Stimulated activated CD4-positive, alpha-beta T cell treated with anti-CD3 and anti-CD28 coated beads, Interleukin-1b, Interleukin-23, amount 100 ng/mL, for 48 hours (primary cell): ENCODE measurements at places on chromosomes 12 and 14.

DNA sequence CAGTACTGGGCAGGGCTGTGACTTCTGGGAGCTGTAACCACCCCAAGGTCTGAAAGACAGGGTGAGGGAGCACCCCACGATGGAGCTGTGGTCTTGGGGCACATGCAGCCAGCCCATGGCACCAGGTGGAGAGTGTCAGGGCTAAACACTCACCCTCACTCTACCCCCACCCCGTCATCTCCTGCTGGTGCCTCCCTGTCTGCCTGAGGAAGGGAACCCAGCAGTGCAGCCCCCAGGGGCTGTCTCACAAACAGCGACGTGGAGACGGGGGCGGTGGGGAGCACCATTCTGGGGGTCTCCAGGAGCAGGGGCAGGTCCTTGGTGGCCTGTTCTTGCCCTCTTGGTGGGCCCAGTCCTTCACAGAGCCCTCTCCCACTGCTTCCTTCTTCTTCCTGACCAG is 63.5 kb downstream of the ERH start:
- DNase-seq = no peak

- DNase-seq = no peak
Measured at GRCh38 chr14:85234156-85235025, 295.6 kb upstream of the FLRT2 start.

DNA sequence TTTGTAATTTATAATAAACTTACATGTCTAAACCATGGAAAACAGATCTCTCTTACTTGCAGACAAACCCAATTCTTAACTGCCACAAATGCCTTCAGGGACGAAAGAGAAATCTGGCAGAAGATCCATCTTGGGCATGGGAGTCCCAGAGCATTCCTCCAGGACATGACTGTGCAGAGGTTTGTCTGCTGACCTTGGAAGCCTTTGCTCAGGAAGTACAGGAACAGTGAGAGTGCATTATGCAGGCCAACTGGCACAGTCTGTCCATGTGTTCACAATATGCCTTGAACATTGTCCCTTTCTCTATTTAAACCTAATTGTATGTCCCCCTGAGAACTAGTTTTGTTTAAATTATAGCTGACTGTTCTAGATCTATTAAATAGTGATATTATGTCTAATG is 467.1 kb downstream of the ATP23 start:
- DNase-seq = no peak

GRCh38 chr12:113932381-113933196 is 33.5 kb downstream of the RBM19 start:
- no peak for DNase-seq

DNA sequence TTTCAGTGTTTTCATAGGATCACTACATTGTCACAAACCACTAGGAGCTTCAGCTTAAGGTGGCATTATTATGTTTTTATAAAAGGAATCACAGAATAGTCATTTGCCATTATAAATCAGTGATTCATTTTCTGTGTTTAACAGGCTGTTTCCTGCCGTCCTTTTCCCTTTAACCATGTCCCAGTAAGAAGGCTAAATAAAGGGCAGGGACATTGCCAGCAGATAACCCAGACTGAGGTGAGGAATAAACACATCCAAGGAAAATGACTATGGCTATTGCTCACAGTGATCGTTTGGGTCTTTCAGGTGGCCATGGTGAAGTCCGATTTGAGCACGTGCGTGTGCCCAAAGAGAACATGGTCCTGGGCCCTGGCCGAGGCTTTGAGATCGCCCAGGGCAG is 17.9 kb upstream of the ALDH2 start:
- no peak for DNase-seq

DNA sequence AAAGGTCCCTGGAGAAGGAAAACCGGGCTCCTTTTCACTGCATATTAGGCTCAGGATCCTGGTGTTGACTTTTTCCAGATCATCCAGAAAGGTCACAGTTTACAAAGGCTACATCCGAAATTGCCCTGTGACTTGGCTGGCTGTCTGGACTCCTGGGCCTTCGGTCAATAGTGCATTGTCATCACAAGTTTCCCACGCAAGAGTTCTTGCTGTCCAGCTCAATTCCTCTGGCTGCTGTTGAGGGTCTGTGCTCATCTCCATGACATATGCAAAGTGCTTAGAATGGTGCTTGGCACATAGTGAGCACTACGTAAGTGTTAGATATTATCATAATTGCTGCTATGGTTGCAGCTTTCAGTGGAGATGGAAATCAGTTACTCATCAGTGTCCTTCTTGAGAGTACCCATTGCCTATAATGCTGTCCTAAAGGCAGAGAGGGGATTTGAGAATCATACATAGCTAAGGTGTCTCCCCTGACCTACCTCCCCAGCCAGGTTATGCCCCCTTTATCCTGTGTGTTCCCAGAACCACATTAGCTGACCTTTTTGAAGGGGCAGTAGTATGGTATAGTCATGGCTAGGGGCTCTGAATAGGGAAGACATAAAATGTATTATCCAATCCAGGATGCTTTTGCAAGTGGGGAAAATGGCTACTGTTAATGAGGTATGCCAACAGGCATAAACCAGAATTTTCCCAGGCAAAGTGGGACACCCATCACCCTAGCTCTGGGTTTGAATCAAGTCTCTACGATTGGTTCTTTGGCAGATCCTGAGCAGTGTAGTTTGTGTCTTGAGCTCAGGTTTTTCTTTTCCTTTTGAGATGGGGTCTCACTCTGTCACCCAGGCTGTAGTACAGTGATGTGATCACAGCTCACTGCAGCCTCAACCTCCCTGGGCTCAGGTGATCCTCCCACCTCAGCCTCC is 132.0 kb upstream of the CCND2 start:
- no peak for DNase-seq

- no peak for DNase-seq
Measured at GRCh38 chr12:3712209-3712992, 40.5 kb downstream of the CRACR2A start.

DNA sequence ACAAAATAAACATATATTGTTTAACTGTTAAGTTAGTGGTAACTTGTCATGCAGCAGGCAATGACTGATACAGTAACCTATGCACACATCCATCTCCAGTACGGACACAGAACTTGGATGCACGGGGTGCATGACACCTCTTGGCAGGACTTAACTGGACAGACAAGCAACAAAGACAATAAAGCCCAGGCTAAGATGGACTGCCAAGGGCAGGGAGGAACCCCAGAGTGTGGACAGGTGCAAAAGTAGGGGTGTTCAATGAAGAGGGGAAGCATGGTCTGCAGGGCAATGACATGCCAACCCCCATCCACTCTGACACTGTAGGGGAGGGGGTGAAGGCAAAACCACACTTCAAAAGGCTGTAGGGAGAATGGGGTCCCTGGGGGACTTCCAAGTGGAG is 11.7 kb downstream of the SSH1 start:
- DNase-seq = no peak

GRCh38 chr12:59636945-59637691 is 41.3 kb downstream of the SLC16A7 start:
- DNase-seq = no peak

DNA sequence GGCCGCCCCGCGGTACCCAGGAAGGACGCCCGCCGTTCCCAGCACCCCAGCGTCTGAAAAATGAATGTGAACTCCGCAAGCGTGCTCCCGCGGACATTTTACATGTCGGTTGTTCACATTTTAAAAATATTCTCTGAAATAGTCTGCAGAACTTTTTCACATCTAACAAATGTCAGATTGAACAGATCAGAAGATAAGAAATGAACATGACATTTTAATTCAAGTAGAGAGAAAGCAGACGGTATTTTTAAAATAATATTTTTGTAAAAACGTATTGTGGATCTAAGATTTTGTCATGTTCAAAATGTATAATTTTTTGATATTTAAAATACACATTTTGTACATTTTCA is 101.8 kb upstream of the DIO3 start:
- DNase-seq = no peak

DNA sequence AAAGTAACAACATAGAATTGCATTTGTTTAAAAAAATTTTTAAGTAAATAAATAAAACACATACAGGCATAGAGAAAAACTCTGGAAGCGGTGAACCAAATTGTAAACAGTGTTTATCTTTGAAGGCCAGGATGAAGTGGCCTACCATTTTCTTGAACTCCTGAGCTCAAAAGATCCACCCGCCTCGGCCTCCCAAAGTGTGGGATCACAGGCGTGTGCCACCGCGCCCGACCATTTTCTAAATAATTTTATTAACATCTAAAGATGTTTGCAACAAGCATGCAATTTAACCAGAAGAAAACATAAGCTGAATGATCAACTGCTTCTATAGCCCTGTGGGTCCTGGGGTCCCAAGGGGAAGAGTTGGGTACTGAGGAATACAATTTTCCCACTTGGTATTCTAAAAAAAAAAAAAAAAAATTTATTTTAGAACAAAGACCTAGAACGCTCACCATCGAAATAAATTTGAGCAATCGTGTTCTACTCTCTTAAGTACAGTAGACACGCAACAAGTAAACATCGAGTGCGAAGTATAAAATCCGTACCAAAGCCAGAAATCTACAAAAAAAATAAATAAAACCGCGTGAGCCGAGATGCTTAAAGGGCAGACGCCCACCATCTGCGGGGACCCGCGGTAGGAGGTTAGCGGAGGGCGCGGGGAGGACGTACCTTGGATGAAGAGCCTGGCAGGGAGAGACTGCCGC is 484 bp downstream of the MIS18BP1 start:
- DNase-seq = peak; percentile 16

- peak; percentile 87 for DNase-seq
Measured at GRCh38 chr14:99266181-99267178, 5.5 kb downstream of the BCL11B start.

GRCh38 chr12:132524405-132524804 is 34.5 kb downstream of the FBRSL1 start:
- no peak for DNase-seq

DNA sequence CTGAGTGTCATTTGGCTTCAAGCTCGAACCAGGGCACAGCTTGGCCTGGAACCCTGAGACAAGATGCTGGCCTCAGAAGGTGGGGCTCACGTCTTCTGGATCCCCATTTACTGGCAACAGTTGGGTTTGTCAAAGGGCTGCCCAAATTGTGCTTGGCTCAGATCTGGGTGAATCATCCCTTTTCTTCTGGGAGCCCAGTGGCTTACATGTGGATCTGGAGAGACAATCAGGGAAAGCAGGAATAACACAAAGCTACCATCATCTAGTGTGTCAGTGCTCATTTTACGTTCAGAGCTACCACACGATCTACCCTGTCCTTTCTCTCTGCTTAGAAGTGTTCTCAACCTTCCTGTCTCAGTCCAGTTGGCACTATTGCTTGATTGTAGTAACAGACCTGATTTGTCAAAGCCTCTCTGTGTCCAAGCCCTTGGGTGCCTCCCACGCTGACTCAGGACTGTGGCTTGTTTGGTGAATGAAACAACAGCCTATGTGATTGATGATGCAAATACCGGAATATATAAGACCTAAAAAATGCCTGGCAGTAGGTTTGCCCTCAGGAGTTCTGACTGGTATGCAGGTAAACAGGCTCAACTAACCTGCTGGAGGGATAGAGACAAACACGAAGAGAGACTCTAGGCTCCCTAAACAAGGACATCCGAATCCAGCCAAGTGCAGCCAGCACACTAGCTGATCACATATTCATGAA is 974.3 kb downstream of the VRK1 start:
- no peak for DNase-seq

DNA sequence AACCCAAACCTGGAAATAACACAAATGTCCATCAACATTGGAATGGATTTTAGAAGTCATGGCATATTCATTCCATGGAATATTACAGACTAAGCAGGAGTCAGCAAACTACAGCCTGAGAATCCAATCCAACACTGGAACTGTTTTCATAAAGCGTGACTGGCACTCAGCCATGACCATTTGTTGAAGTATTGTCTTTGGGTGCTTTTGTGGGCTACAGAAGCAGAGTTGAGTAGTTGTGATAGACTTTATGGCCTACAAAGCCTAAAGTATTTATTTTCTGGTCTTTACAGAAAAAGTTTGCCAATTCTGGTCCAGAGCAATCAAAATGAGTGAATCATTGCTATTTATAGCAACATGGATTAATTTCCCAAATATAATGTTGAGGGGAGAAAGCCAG is 34.5 kb upstream of the FRS2 start:
- no peak for DNase-seq

DNA sequence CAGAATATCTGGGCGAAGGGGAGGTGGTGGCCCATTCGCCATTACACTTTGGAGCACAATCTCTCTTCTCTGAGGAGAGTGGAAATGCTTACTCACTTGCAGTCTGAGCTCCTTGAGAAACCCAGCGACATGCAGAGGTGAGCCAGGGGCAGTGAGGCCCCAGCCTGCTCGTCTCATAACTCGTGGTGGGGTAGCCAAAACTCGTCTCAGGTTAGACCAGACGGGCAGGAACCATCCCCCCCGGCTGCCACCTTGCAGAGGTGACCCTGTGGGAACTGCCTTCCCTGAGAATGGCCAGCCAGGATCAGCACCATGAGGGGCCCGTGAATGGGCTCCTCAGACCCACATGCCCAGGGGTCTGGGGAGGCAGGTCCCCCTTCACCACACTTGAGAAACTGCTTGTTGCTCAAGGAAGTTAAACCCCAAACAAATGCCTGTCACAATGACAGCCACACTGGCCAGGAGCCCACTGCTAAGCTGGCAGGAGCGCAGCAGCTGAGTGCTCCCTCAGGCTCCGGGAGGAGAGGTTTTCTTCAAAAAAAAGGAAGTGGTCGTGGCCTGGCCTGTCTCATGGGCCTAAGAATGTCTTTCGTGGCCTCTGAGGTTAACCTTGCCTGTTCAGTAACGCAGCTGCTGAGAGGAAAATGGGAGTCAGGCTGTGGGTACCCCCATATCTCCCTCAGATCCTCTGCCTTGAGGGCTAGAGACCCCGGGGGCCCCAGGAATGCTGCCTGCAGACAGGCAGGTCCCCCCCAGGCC is 9.2 kb upstream of the ALDH2 start:
- no peak for DNase-seq

DNA sequence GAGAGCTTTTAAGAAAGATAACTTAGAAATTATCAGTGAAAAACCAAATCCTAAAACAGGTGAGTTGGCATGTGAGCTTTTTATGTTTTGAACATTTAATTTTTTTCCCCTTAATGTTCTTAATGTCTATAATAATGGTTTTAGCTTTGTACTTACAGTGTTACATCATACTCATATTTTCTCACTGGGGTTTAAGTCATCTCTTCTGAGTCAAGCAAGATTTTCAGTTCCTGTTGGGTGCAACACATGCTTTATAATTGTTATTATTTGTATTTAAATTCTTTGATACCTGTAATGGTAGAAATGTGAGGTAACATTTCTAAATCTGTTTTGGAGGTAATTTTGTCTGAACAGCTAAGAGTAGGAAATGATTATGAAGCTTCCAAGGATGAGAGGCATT is 113.0 kb downstream of the PLEKHA5 start:
- no peak for DNase-seq

DNA sequence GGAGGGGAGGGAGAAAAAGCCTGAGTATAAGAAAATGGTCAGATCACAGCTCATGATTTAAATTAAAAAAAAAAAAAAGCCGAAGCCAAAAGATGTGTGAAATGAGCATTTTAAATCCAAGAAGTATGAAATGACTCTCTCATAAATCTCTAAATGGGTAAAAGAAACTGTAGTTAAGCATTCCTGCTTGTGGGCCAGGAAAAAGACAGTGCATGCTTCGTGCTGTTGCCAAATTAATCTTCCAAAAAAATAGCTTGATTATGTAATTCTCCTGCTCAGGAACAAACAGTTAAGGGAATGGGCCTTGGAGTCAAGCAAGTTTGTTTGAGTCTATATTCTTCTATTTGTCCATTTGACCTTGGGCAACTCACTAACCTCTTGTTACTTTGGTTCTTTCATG is 325.4 kb upstream of the SEL1L start:
- DNase-seq = no peak

GRCh38 chr12:98594050-98594835 is 757 bp downstream of the SLC25A3 start:
- peak; percentile 28 for DNase-seq

- no peak for DNase-seq
Measured at GRCh38 chr12:66375560-66375959, 73.3 kb downstream of the HELB start.

GRCh38 chr14:75432411-75432810 is 4.6 kb downstream of the JDP2 start:
- no peak for DNase-seq
